ENCODE measurements at places on chromosomes 3 and 15.

GRCh38 chr3:129460572-129460971 lies 20.5 kb downstream of the IFT122 start:
- DNase-seq, result no peak

GRCh38 chr3:141366285-141367037 lies 1.8 kb upstream of the ZBTB38 start:
- peak; percentile 53 for DNase-seq

DNA sequence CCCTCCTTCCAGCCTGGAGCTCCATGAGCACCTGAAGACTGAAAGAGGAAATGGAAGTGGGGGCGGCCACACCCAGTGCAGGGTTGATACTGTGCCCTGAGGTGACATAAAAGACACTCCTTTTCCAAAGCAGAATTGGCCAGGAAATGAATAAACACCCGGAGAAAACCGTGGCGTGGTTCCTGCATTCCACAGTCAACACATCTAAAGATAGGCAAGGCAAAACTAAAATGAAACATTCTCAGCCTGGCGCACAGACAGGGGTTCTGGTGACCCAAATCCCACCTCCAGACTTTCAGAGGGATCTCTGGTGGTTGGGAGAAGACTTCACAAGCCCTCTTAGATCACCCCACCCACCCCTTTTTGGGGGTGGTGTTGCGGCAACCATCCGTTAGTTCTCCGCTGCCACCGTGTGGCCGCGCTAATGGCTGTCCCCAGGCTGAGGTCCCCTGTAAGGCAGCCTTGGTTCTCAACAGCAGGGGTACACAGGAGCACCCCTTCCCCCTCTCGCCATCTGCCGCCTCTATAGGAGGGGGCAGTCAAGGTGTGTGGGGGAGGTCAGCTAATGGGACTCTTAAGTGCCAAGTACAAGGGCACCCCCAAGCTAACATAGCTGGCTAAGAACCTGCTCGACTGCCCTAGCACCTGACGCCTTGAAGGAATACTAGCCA lies 2.5 kb upstream of the MST1R start:
- no peak for DNase-seq

- no peak for DNase-seq
These were observed 23.2 kb downstream of the QTRT2 start for GRCh38 chr3:114079761-114080160.

GRCh38 chr3:24164967-24165602 lies 220.0 kb downstream of the NR1D2 start:
- no peak for DNase-seq

DNA sequence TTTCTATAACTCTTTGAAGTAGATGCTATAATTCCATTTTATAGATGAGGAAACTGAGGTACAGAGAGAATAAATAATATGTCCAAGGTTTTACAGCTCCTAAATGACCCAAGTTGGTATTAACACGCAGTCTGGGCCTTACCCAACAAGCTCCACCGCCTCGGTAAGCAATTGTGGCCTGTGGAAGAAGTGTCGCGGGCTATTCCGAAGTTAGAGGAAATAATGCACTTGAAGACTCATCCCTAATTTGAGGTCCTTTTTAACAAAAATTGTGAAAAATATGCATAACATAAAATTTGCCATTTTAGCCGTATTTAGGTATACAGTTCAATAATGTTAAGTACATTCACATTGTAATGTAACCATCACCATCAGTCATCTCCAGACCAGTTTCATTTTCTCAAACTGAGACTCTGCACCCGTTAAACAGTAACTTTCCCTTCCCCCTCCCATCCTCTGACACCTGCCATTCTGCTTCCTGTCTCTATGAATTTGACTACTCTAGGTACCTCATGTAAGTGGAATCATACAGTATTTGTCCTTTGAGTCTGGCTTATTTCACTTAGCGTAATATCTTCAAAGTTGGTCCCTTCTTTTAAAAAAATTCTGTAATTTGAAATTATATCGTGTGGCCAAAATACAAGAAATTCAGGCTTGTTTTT lies 18.2 kb downstream of the IDH3A start:
- no peak for DNase-seq

GRCh38 chr3:138985932-138986331 lies 20.1 kb downstream of the PRR23A start:
- DNase-seq, result no peak

GRCh38 chr3:195873971-195874370 lies 34.4 kb downstream of the TNK2 start:
- DNase-seq, result no peak

DNA sequence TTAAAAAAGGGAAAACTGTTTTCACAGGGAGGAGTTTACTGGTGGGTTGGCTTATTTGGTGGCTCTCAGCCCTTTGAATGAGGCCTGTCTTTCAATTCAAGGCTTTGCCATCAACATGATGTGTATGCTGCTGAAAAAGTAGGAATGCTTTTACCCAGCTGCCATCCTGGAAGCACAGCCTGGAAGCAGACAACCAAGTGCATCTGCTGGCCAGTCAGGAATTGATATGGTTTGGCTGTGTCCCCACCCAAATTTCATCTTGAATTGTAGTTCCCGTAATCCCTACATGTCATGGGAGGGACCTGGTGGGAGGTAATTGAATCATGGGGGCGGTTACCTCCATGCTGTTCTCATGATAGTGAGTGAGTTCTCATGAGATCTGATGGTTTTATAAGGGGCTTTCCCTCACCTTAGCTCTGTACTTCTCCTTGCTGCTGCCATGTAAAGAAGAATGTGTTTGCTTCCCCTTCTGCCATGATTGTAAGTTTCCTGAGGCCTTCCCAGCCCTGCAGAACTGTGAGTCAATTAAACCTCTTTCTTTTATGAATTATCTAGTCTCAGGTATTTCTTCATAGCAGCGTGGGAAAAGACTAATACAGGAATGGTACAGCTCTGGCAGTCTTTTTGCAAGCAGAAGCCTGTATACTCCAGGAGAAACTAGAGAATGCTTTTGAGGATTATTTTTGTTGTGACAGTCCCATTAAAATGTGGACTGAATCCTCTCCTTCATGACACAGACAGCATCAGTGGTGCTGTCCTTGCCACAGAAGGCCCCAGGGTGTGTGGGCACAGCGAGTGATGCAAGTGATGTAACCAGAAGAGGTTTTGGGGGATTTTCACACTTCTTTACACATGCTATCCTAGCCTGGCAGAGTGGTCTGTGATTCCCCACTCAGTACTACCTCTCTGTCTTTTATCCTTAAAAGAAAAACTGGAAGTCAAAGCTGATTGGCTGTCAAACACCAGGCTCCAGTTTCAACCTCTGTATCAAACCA lies 20.0 kb downstream of the PLCL2 start:
- no peak for DNase-seq

DNA sequence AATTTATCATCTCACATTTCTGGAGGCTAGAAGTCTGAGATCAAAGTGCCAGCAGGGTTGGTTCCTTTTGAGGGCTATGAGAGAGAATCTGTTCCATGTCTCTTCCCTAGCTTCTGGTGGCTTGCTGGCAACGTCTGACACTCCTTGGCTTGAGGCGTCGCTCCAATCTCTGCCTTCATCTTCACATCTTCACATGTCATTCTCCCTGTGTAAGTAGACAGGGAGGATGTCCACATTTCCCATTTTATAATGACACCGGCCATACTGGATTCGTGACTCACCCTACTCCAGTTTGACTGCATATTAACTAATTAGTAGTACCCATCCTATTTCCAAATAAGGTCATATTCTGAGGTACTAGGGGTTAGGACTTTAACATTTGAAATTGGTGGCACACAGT lies 17.5 kb upstream of the ARHGAP31 start:
- no peak for DNase-seq

DNA sequence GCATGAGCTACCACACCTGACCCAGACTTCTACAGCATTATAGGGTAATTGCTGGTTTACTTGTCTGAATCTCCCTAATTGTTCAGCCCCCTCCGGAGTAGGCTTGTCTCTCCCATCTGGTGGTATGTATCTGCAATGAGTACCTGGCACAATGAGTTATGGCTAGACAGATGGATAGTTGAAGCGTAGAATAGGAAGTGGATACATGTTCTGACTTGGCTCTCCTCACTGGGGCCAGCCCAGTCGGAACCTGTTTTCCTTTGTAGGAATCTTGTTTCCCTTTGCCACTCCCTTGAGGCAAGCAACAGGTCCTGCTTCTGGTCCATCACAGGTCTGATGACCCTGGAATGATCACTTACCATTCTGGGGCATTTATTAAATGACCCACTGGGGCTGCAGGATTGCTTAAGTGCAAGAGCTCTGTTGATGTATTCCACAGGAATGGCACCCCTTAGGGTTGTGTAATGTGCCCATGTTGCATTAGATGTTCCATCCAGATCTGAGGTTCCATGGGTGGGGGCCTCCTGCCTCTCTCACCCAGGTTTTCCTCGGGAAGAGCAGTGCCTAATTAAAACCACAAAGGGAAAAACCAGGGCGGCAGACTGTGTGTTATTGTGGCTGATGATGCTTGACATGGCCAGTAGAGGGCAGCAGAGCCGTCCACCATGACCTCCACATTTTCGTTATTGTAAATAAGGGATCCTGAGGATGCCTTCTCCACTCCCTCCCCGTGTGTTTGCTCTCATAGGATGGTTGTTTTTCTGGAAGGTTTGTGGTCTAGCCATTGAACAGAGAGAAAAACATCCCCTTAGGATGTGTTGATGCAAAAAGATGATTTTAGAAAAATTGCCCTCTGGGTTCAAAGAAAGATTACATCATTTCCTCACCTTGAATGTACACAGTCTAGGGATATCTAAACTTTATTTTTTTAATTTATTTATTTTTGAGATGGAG lies 58.0 kb downstream of the CMTM8 start:
- peak; percentile 21 for DNase-seq

- no peak for DNase-seq
These were observed 175.6 kb downstream of the AKAP13 start for GRCh38 chr15:85555875-85556617.

GRCh38 chr15:89806559-89807550 lies 7.8 kb downstream of the ANPEP start:
- peak; percentile 86 for DNase-seq

GRCh38 chr3:16936233-16936632 lies 51.5 kb downstream of the PLCL2 start:
- no peak for DNase-seq

GRCh38 chr3:61530355-61530754 lies 31.0 kb upstream of the PTPRG start:
- no peak for DNase-seq

DNA sequence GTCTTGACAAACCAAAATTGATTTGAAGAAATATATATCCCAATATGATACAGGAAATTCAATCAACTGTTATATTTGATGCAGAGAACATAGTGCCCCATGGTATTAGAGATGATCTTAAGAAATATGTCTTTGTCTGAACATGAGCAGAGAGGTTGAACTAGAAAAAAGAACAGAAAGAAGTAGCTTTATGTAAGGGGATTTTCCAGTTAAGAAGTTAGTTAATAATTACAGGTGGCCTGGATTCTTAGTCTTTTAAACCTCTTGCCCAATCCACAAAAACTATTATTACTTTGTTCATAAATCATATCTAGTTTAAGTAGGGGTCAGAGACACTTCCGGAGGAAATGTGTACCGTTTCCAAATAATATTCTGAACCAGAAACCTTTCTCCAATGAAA lies 1186.7 kb upstream of the EPHA6 start:
- no peak for DNase-seq

DNA sequence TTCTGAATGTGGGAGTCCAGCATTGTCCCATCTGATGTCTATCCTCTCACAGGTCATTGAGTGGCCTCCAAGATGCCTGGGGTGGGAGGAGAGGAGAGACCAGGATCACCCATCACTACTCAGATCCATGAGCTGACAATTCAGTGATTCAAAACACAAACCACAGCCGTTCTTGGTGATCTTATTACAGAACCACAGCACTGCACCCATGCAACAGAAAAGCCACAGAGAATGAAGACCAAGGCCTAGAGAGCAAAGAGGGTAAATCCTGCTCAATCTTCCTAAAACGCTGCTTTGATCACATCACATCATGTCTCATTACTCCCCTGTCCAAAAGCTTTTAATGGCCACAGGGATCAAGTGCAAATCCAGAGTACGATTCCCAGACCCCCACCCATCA lies 23.5 kb downstream of the ANP32A start:
- no peak for DNase-seq

GRCh38 chr15:85289677-85290365 lies 90.6 kb upstream of the AKAP13 start:
- DNase-seq, result peak; percentile 55

- DNase-seq, result peak; percentile 71
These were observed at the start of gene GALNT15 for GRCh38 chr3:16174389-16174788. Gene GALNT15 (plus strand): TSS chr3:16174680. CDS start chr3:16175152, 472 bp downstream.

DNA sequence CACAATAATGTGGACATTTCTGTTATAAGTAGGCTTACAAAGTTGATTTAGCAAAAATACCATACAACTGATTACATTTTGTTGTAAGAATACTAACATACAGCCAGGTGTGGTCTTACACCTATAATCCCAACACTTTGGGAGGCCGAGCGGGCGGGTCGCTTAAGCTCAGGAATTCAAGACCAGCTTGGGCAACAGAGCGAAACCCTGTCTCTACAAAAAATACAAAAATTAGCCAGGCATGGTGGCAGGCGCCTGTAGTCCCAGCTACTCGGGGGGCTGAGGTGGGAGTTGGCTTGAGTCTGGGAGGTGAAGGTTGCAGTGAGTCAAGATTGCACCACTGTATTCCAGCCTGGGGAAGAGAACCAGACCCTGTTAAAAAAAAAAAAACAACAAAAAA lies 67.1 kb downstream of the DLG1 start:
- no peak for DNase-seq

- no peak for DNase-seq
These were observed 4.4 kb downstream of the LAMP3 start for GRCh38 chr3:183158113-183158512.

DNA sequence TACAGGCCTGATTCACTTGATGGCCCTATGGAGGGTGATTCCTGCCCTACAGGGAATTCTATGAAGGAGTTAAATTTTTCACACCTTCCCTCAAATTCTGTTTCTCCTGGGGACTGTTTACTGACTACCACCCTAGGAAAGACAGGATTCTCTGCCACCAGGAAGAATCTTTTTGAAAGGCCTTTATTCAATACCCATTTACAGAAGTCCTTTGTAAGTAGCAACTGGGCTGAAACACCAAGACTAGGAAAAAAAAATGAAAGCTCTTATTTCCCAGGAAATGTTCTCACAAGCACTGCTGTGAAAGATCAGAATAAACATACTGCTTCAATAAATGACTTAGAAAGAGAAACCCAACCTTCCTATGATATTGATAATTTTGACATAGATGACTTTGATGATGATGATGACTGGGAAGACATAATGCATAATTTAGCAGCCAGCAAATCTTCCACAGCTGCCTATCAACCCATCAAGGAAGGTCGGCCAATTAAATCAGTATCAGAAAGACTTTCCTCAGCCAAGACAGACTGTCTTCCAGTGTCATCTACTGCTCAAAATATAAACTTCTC lies 43.6 kb downstream of the BLM start:
- DNase-seq, result no peak

GRCh38 chr15:78242128-78242527 lies 7.8 kb upstream of the ACSBG1 start:
- DNase-seq, result no peak

- DNase-seq, result no peak
These were observed 3.0 kb downstream of the SPATA16 start for GRCh38 chr3:173138026-173138425.

GRCh38 chr15:44570361-44570760 lies 33.4 kb downstream of the EIF3J start:
- no peak for DNase-seq
